ENCODE measurements at places on chromosomes 2 and 18.

GRCh38 chr18:46265196-46266156, 161.3 kb downstream of the HAUS1 start:
- DNase-seq: no peak

- DNase-seq: peak; percentile 37
Observed at GRCh38 chr18:79799619-79800370, 2.1 kb downstream of the KCNG2 start.

GRCh38 chr2:218125626-218126080, at the start of gene CXCR2:
Gene CXCR2, plus strand, starts transcription at chr2:218126028. Its CDS starts 8,774 bp downstream, at chr2:218134802.
- DNase-seq: peak; percentile 79

DNA sequence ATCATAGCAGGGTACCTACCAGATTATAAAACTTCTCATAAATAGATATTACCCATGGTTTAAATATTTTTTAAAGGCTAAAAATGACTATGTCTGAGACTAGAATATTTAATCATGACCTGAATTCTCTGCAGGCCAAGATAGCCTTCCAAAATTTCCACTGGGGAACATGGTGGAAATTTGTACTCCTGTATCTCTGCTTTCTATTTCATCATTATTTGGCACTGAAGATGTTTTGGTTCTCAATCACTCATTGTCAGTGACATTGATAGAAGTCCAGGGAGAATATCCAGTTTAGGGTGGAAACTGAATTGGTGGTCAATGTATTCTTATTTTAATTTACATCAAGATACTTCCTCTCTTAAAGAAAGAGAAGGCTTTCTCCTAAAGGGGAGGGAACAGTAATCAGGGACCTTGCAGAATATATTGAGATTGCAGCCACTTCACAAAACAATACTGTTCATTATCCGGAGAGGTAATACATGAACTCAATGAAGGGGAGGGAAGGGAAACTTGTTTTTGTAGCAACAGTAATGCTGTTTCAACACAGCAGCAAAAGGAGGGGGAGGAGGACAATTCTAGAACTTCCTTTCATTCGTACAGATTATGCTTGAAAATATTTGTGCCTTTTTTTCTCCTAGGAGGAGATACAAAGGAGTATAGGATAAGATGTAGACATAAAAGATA, 34.1 kb downstream of the EEF1B2 start:
- DNase-seq: no peak

DNA sequence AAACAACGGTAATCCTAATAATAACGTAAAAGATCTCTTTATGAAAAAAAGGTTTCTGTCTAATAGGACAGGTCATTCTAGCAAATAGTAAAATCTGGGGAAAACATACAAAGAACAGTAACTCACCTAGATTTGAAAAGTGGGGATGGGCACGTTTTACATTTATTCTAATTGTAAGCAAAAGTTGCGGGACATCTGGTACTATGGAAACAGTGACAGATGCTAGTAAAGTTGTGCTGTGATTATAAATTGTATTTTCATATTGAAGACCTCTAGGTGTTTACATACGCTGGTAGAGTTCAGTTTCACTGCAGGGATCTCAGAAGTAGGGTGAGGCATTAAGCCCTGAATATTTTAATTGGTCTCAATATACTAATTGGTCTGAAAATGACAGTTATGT, 422.5 kb downstream of the DPP10 start:
- DNase-seq: no peak

DNA sequence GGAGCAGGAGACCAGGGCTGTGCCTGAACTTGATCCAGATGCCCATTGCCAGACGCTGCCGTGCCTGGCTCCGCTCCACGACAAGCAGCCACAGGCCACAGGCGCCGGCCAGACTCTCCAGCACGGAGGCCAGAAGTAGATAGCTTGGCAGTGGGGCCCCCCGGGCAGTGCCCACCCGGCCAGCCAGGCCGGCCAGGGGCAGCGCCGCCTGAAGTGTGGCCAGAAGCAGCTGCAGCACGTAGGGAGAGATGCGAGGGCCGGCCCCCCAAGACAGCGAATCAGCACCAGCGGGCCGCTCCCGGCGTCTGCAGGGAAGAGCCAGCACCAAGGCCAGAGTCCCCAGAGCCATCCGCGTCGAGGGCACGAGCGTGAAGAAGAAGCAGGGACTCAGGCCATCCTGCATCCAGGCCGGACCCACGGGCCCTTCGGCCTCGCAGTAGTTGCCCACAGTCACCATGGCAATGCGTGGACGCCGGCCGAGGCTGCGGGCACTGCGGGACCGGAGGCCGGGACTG, 484 bp downstream of the ABCB6 start:
- DNase-seq: peak; percentile 78

GRCh38 chr2:180542511-180542910, 437.9 kb upstream of the UBE2E3 start:
- no peak for DNase-seq
